ENCODE measurements at places on chromosomes 4 and X.

DNA sequence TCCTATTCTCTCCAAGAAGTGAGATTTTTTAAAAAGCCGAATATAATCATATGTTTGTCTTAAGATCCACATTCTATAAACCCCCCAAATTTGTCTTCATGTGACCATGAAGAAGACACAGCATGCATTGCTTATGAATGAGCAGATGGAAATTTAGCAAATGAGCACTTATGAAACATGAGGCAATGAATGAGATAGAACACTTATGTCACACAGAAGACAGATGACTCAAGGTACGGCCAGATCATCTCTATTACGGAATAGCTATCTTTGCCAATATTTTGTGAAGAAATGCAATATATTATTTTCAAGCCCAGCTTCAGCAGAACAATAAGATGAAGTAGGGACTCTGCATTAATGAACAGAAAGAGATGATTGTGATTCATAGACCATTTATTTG is 21.4 kb downstream of the PHEX start:
- DNase-seq: no peak

DNA sequence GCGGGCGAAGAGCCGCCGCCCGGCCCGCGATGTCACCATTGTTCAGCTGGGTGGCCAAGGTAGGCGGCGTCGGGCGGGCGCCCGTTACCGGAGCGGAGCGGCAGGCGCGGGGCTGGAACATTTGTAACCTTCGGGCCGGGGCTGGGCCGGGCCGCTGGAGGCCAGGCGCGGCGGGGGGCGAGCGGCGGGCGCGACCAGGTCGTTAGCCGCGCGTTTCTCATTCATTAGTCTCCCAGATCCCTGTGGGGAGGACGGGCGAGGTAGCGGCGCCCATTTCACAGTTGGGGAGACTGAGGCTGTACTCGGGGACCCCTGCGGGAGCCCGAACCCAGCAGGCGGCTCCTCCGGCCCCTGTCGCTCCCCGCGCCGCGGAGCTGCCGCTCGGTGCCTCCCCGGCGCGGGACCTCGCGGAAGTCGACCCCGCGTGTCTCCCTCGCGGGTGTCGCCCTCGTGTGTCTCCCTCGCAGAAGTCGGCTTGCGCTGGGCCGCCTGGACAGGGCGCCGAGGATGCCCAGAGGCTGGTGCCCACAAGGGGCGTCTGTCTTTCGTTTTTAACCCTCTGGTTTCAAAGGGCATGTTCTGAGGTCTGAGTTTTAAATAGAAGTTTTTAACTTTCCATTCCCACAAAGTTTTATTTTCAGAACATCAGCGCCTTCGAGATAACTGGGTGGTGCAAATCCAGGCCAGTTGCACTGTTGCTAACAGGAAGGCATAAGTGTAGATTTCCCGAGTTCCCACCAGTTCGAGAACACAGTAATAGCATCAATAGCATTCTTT is 17.5 kb downstream of the PTTG2 start:
- DNase-seq: peak; percentile 69

- DNase-seq: no peak
Measured at GRCh38 chrX:9873360-9873759, 87.1 kb downstream of the SHROOM2 start.

DNA sequence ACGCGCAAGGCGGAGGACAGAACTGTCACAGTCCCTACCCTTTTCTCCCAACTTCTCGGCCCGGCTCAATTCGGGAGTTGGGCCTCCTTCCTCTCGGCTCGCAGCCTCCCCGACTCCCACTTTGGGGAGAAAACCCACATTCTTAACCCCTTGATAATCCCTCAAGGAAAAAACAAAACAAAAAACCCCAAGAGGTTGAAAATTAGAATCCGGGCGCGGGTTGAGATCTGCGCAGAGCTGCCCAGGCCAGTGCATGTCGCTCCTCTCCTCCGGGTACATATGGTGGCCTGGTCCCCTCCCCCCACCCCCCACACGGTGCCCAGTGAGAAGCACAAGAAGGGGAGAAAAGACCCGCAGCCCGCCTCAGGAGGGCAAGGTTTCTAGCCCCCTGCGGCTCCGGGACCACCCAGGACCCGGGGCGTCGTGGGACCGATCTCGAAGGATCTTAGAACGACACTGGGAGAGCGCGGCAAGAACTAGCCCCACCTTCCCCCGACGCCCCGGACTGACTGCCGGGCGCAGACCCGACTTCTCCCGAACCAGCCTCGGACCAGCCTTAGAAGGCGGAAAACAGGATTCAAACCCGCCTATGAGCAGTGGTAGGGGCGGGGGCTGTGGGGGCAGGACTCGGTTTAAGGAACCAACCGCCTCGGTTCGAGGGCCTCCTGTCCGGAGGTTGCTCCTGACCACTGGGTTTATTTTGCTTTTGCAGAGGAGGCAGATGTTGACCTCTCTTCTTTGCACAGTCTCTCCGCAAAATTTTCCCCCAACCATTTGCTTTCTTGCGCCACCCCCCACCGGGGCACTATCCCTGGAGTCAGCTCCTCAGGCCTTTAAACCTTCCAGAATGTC is 2.5 kb upstream of the PDGFRA start:
- DNase-seq: no peak
